Smooth muscle cell of the brain vasculature (primary cell): ENCODE measurements at places on chromosomes 11 and 22.
A peak's percentile ranks its signal among the peaks of the same experiment; 100 is the strongest.

DNA sequence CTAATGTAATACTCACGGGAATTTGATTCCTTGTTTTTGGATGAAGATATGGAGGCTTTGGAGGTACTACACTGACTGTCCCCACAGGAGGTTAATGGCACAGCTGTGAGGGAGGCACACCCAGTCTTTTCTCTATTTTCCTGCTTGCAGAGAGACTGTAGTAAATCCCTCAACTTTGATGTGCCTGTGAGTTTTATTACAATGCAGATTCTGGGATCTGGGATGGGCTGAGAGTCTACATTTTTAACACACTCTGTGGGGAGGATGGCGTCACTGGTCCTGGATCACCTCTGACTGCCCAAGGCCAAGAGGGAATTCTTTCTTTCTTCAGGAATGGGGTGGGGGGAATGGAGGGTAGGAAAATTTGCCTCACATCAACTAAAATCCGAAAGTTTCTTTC lies 80.2 kb upstream of the NTM start:
- no peak for DNase-seq

DNA sequence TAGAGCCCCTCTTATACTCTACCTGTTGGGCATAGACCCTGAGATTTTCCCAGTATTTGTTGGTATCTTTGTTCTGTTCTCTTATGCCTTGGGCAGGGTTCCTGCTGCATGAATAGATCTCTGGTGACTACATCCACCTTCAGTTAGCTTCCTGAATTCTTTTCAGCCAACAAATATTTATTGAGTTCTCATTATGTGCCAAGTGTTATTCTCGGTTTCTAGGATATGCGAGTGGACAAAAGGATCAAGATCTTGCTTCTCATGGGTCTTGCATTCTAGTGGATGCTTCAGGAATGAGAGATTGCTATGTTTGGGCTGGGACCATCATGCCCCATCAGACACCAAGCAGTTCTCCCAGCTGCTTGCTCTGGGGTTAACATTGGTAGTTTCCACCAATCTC lies 340.0 kb downstream of the METTL15 start:
- DNase-seq = no peak

DNA sequence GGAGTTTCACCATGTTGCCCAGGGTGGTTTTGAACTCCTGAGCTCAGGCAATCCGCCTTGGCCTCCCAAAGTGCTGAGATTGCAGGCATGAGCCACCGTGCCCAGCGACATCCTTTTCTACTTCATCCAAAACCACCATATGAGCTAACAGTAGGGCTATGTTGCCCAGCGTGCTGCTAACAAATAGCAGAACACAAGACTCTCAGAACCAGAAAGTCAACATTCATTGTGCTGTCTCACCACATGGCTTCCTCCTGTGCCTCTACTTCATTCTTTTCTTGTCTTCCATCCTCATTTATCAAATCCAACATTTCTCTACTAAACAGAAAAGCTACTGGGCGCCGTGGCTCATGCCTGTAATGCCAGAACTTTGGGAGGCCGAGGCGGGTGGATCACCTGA lies 12.0 kb upstream of the DENND5A start:
- no peak for DNase-seq

DNA sequence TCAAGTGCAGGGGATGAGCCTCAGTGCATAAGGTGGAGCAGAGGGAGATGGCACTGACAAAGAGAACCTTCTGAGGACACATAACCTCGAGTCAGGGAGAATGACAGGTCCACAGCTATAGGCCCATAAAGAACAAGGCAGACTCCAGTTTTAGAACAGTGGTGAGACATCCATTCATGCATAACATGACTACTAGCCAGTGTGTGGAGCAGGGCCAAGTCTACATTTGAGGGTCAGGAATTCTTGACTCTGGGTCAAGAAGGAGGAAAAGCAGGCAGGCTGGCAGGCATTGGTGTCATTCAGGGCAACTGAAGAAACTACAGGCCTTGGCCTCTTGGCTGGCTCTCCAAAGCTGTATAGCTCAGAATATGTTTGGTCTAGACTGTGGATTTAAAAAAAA lies 54.9 kb downstream of the MTNR1B start:
- DNase-seq = no peak

GRCh38 chr11:94568200-94568599 lies 1.0 kb downstream of the PIWIL4 start:
- no peak for DNase-seq

DNA sequence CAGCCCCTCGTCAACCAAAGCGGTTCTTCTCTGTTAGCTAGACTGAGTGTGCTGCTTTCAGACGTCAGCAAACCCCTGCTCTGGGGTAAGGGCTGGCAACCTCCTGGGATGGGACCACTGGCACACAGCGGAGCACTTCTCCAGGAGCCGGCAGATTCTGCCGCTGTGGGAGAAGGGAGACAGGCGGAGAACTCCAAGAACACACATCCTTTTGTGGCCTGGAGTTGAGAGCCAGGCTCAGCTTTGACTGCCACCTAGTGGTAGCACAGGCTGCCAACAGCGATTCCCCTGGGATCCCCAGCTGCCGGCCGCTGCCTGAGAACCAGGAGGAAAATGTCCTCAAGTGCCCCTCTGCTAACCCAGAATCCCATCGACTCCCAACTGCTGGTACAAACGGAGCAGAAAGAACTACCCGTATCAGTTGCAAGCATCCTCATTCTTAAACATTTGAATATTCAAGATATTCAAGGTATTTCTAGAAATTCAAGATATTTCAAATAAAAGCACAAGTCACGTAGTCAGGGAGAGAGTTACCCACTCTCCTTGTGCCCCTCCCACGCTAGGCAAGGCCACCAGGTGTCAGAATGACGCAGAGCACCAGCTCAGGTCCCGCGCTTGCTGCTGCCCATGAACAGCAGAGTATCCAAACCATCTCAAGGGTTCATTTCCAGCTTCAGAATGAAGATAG lies 4.9 kb downstream of the LTO1 start:
- DNase-seq = peak; percentile 62

- DNase-seq = no peak
Measured at GRCh38 chr11:13663631-13664071, 4.8 kb upstream of the FAR1 start.

DNA sequence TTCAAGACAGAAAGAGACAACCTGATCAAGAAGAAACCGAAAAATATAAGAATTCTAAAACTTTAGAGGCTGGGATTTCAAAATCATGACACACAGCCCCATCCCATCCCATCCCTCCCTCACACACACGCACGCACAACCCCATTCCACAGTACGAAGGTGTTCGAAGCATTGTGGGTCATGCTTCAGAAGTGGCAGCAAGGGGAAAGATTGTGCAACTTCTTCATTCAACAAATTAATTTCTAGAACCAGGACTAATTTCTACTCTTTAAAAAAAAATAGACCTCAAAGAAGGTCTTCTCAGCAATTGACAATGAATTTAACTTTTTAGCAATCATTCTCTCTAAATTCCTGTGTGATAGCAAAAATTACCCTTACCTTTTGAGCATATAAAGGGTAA lies 867 bp downstream of the SPA17 start:
- no peak for DNase-seq

DNA sequence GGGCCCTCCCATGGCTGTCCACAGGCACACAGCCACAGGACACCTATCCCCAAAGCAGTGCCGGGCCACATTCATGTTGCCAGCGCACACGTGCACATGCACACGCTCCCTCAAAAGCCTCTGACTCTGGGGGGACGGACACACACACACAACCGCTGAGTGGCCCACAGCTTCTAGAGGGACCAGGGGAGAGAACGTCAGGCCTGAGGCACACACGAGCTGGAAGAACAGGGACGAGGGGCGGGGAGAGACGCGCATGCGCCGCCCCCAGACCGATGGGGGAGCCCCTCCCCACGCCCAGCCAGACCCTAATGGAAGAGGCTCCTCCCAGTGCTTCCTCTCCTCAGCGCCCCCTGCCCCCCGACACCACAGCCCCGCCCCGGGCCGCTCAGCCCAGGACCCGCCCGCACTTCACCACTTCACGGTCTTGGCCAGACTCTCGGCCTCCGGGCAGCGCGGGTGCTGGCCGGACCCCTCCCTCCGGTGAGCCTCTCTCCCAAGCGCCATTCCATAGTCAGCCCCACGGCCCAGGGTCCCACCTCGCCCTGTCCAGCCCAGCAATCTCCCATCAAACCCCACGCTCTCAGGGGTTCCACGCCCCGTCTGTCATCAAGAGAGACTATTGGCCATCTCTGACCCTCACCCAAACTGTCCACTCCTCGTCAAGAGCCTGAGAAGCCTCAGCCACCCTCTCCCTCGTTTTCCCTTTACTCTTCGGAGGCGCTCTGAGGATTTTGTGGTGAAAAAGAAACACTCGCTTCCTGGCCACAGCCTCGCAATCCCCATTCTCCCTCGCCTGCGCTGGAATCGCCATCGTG lies 11.7 kb downstream of the NRXN2 start:
- DNase-seq = no peak
